Effector memory CD8-positive, alpha-beta T cell (primary cell): ENCODE measurements at places on chromosomes 4 and X.

- H3K27ac ChIP-seq: no peak overlapping the region
- H3K4me1 ChIP-seq: no peaks in the 10 kb centered on the region
- no peaks in the 10 kb centered on the region for H3K27me3 ChIP-seq
- no peak for DNase-seq
Observed at GRCh38 chr4:149897783-149898182, 82.1 kb upstream of the IQCM start.

GRCh38 chrX:3299636-3300035 is 46.8 kb downstream of the MXRA5 start:
- no peaks in the 10 kb centered on the region for H3K4me1 ChIP-seq
- H3K27me3 ChIP-seq: no peaks in the 10 kb centered on the region
- no peaks in the 10 kb centered on the region for H3K36me3 ChIP-seq

GRCh38 chr4:118279920-118280432 is 72.8 kb downstream of the PRSS12 start:
- H3K27ac ChIP-seq: peak overlapping the region; percentile 99
- peaks cover 24% of the 10 kb centered on the region for H3K36me3 ChIP-seq
- peak overlapping the region; percentile 92 for H3K4me3 ChIP-seq
- H3K27me3 ChIP-seq: no peaks in the 10 kb centered on the region

GRCh38 chrX:118211891-118212816 is 95.5 kb upstream of the KLHL13 start:
- H3K27ac ChIP-seq: no peak overlapping the region
- no peak for DNase-seq
- H3K27me3 ChIP-seq: no peaks in the 10 kb centered on the region
- H3K4me1 ChIP-seq: no peaks in the 10 kb centered on the region
- H3K36me3 ChIP-seq: no peaks in the 10 kb centered on the region
- no peak overlapping the region for H3K4me3 ChIP-seq

- peaks cover 40% of the 10 kb centered on the region for H3K27me3 ChIP-seq
- no peak overlapping the region for H3K27ac ChIP-seq
- peaks cover 44% of the 10 kb centered on the region for H3K4me1 ChIP-seq
- peaks cover 4% of the 10 kb centered on the region for H3K36me3 ChIP-seq
- H3K4me3 ChIP-seq: no peak overlapping the region
Observed at GRCh38 chr4:48042979-48043461, 26.4 kb downstream of the NIPAL1 start.

DNA sequence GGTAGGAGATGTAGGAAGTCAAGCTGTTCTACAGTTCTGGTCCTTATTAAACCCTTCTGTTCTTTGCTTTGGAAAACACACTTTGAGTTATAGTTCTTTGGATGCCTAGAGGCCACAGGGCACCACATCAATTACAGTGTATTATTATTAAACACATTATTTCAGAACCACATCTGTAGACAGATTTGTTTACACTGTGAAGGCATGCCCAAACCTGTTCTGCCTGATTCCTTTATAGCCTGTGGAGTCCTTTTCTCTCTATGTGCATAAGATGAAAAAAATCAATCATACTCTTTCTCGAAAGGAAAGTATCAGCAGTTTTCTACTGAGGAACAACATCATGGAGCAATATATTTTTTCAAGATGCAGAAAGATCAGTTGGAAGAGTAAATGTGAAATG is 371.3 kb upstream of the INTU start:
- H3K27me3 ChIP-seq: no peaks in the 10 kb centered on the region
- H3K4me3 ChIP-seq: no peak overlapping the region
- no peak for DNase-seq
- no peak overlapping the region for H3K27ac ChIP-seq
- no peaks in the 10 kb centered on the region for H3K4me1 ChIP-seq

DNA sequence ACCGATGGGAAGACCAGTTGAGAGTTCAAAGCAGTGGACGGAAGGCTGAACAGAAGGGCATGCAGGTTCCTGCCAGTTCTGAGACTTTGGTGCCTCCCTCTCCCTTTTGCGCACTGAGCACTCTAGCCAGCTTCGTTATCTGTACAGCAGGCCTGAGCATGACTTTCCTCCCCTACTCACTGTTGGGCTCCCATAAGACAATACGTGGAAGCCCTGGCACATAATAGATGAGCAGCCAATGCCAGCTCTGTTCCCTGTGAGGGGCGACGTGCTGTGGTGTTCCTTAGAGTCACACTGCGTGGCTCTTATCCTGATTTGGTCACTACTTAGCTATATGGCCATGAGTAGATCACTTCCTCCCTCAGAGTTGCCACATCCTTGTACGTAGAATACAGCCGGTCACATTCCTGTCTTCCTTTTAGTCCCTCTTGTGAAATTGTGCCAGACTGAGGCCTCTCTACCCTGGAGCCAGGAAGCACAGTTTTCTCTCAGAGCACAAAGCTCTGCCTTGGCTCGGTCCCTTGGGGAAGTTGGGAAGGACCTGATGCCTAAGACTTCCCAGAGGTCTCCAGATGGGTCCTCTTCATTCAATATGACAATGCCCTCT is 160.4 kb upstream of the MAMLD1 start:
- H3K4me1 ChIP-seq: no peaks in the 10 kb centered on the region
- H3K27me3 ChIP-seq: no peaks in the 10 kb centered on the region
- H3K36me3 ChIP-seq: no peaks in the 10 kb centered on the region
- H3K4me3 ChIP-seq: no peak overlapping the region
- no peak overlapping the region for H3K27ac ChIP-seq

GRCh38 chr4:168119100-168119499 is 26.8 kb downstream of the ANXA10 start:
- H3K27ac ChIP-seq: no peak overlapping the region
- peaks cover 4% of the 10 kb centered on the region for H3K27me3 ChIP-seq
- no peak overlapping the region for H3K4me3 ChIP-seq
- no peak for DNase-seq
- H3K36me3 ChIP-seq: no peaks in the 10 kb centered on the region
- no peaks in the 10 kb centered on the region for H3K4me1 ChIP-seq

DNA sequence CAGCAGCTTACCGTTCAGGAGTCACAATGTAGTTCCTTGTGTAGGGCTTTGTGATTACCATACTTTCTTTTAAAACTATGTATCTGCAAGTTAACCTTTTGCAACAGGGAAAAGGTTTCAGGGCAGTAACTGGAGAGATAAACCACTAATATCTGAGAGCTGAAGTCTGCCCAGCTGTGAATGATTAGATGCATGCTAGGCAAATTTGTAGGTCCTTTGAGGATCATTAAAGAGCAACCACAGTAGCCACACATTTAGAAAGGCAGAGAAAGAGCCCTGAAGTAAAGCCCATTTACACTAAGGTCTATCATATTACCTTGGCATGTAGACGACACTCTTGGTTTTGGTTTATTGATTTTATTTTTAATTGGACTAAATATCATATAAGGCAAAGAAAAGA is 60.0 kb downstream of the ATP8A1 start:
- peaks cover 3% of the 10 kb centered on the region for H3K4me1 ChIP-seq
- H3K27me3 ChIP-seq: no peaks in the 10 kb centered on the region
- no peak for DNase-seq
- H3K27ac ChIP-seq: no peak overlapping the region
- H3K4me3 ChIP-seq: no peak overlapping the region
- H3K36me3 ChIP-seq: peaks cover 6% of the 10 kb centered on the region

DNA sequence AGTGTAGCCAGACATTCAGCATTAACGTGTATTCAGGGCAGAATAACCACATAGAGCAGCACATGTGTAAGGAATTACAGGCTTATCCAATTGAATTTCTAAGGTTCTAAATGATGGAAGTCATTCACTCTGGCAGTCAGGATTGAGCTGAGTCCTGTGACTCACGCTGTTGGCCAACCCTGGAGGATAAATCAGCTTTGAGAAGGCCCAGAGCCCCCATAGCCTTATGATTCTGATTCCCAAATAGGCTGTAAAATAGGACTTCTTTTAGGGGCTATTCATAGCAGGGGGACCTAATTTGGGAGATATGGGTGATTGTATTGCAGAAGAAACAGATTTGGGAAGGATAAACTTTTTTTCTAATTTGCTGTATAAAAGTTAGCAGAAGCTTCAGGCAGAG is 8.1 kb upstream of the HPF1 start:
- H3K4me1 ChIP-seq: no peaks in the 10 kb centered on the region
- no peaks in the 10 kb centered on the region for H3K27me3 ChIP-seq
- no peak overlapping the region for H3K4me3 ChIP-seq
- H3K36me3 ChIP-seq: no peaks in the 10 kb centered on the region
- H3K27ac ChIP-seq: no peak overlapping the region
- DNase-seq: no peak
